ENCODE measurements at places on chromosomes 1 and 21.

DNA sequence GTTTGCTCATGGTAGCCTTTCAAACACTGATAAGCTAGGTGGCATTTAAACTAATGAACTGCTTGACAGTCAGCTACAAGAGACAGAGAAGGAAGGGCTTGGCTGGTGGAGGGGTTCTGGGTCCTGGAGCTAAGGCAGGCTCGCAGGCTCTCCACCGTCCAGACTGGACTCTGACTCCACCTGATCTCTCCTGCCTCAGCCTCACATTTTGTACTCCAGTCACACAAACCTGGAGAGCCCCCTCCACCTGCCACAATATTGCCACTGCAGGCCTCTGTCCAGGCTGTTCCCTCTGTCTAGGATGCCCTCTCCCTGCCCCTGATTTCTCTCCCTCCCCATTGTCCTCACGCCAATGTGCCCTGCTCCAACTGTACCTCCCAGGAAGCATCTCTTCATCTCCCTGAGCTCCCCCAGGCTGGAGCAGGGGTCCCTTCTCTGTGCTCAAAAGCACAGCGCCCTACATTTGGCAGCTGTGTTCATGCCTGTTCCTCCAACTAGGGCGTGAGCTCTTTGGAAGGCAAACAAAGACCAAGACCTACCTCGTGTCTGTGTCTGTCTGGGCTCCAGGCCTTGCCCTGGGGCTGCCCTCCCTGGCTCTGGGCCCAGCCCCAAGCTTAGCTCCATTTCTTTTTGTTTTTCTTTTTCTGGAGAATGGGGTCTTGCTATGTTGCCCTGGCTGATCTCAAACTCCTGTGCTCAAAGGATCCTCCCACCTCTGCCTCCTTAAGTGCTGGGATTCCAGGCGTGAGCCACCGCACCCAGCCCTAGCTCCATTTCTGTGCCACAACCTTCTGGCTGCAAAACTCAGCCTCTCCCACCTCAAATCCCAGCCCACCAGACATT is 2.9 kb downstream of the TIE1 start:
- no peak for DNase-seq

- no peak for DNase-seq
Observed at GRCh38 chr1:212485913-212486618, 53.3 kb downstream of the NENF start.

- DNase-seq = no peak
Observed at GRCh38 chr1:224408294-224408590, 26.4 kb downstream of the WDR26 start.

DNA sequence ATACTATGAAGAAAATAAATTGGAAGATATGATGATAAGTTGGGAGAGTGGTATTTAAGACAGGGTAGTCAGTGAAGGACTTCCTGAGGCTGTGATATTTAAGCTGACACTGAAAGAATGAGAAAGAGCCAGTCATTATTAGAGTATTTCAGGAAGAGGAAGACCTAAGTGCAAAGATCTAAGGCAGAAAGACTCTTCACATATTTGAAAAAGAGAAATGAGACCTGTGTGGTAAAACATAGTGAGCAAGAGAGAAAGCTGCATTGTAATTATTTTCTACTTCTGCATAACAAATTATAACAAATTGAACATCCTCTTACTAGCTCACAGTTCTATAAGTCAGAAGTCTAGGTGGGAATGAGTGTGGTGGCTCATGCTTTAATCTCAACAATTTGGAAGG is 34.6 kb upstream of the DOCK7 start:
- no peak for DNase-seq

DNA sequence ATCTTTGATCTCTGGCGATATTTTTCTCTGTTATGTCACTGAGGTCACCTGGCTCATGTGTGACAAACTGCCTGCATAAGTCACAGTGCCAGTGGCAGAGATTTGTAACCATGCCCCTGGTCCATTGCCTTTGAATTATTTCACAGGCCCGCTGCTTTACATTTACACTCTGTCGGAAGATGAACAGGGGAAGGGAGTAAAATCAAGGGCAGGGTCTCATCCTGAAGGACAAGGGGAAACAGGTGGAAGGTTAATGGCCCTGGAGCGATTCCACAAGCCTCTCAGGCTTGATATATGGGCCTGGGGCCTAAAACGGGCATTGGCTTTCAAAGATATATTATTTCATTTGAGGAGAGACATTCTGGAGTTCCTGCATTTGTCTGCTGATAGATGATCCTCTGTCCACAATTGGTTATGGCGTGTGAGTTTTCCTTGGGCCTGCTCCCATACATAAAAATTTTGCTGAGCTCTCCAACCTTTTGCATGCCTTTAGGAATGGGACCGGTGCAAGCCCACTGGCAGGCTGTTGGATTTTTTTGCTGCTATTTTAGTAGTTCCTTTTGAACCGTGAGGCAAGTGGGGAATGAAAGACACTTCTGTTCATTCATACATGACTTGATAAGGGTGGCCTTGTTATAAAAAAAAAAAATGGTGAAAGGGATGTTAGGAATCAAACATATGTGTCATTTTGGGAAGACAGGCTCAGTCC is 51.9 kb downstream of the NR5A2 start:
- no peak for DNase-seq

DNA sequence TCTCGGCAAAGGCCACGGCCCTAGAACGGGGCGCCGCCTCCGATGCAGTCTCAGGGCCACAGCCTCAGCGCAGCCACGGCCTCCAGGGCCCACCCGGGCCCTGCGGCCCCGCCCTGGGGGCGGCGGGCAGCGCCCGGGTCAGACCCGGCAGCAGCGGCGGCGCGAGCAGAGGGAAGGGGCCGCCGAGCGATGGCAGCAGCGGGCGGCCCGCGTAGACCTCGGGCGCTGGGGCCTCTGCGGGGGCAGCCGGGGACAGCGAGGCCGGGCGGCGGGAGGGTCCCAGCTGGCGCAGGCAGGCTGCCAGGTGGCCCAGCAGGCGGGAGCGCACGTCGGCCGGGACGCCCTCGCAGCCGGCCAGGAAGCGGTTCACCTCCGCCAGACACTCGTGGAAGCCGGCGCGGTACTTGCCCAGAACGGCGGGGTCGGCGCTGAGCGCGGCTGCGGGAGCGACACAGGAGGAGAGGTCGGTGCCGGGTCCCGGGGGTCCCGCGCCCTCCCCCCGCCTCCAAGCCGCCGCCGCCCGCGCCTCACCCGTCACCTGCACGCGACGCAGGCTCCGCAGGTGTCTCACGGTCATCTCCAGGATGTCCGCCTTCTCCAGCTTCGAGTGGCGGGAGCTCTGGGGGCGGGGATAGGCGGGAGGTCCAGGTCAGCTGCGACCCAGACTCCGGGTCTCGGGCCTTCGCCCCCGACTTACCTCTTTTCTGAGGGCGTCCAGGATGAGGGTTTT is 737 bp downstream of the HES4 start:
- no peak for DNase-seq

GRCh38 chr1:163357378-163357777 is 35.6 kb downstream of the NUF2 start:
- DNase-seq = no peak

GRCh38 chr1:218361298-218362065 is 16.3 kb downstream of the TGFB2 start:
- no peak for DNase-seq

- DNase-seq = no peak
Observed at GRCh38 chr1:185144233-185144632, 12.5 kb downstream of the TRMT1L start.

DNA sequence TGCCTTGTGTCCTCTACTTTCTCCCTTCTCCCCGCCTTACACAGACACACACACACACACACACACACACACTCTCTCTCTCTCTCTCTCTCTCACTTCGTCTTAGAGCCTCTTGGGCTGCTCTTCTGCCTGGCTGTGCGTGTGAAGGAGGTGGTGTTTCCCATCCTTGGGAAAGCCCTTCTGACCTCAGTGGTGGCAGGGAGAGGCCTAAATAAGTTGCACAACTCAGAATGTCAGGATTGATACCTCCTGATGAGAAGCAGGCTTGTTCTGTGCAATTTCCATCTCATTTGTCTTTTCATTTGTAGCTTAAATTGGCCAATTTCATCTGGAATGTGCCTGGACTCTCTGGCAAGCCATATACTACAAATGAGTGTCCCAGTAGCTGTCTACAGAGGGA is 25.0 kb downstream of the LRRN2 start:
- DNase-seq = no peak

DNA sequence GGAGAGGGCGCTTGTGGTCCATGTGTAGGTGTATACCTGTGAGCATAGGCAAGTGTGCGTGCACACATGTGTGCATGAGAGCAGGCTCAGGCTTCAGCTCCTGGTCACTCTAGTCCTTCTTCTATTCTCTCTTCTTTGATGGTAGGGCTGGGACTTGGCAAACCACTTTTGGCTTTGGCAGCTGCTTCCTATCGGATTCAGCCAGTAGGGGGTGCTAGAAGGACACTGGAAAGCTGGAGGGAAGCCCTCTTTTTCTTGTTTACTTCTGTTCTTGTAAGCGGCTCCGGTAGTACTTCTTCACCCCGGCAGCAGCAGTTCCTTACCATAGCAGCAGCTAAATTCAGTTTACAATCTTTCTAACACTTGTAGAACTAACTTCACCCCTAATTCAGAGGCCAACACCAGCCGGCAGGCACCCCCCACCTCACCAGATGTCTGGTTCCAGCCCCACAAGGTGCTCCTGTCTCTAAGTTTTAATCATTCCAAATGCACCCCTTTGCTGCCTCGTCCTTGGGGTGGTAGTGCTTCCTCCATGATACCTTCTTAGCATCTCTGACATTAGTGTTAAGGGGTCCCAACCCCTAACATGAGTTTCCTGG is 25.1 kb downstream of the NENF start:
- peak; percentile 45 for DNase-seq

GRCh38 chr1:42747125-42747524 is 7.1 kb upstream of the CLDN19 start:
- peak; percentile 41 for DNase-seq

DNA sequence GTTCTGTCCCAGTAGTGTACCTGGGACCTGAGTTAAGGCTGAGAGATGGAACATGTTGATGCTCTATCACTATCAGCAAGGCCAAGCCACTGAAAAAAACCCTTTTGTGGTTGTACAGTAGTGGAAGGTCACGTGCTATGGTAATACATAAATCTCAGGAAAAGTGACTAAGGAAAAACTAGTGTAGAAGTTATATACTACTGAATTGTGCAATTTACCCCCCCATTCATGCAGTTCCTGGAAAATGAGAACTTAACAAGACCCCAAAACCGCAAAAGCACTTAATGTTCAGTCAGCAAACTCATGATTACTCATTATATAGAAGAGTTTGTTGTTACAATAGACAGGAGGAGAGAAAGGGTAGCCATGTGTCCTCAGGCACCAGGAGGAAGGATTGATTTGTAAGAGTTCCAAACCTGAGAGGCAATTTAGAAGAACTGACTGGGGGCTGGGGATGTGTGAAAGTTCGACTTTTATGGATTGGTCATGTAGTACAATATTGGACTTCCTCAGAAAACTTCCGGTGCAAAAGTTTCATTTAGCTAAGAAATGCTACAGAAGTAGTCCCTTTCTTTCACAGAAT is 91.6 kb downstream of the RGL1 start:
- no peak for DNase-seq

DNA sequence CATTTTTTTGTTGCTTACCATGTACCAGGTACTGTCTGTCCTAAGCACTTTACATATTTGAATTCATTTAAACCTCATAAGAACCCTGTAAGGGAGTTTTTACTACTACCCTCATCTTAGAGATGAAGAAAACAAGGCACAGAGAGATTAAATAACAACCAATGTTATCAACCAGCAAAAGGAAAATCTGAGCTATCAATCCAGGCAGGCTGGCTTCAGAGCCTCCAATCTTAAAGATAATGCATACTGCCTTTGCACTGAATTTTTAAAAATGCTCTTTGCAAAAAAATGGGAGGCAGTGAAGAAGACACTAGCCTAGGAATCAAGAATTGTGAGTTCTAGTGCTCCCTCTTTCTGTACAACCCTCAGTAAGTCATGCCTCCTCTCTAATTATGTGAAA is 18.7 kb downstream of the NDC1 start:
- no peak for DNase-seq

GRCh38 chr1:230807561-230808280 is 60.5 kb downstream of the CAPN9 start:
- DNase-seq = no peak

GRCh38 chr1:237911911-237912310 is 21.2 kb upstream of the ZP4 start:
- no peak for DNase-seq

DNA sequence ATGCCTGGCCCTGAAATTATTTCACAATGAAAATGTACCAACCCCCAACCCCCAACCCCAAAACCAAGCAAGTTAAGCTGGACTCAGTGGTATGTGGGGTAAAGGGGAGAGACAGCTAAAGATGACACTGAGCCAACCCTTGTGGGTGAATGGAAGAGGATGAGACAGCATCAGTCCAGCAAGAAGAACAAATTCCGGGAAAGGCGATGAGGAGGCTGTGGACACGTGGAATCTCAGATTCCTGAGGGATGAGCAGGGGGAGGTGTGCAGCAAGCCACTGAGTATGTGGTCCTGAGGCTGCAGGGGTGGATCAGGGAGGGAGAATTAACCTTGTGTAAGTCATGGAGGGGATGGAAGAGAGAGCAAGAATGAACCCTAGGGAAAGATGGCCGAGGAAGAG is 14.4 kb upstream of the ZNF362 start:
- no peak for DNase-seq

GRCh38 chr1:65210325-65210724 is 62.3 kb downstream of the AK4 start:
- DNase-seq = no peak

- no peak for DNase-seq
Observed at GRCh38 chr1:201217146-201217545, 26.5 kb downstream of the IGFN1 start.

DNA sequence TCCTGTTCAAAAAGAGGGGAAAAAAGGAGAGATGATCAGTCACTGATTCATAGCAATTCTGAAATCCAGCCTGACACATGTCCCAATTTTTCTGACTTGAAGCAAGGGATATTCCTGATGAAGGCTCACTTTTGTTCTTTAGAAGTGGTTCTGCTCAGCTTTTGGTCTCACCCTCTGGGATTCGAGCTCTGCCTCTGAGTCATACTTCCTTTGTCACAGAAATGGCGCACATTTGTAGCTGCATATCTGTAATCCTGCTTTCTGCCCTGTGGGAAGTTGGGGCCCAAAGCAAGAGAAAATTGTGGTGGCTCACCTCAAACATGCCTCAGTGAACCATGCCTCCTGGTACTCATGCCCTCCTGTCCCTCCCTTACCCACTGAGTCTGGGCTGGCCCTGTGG is 22.3 kb upstream of the FAM78B start:
- DNase-seq = no peak

DNA sequence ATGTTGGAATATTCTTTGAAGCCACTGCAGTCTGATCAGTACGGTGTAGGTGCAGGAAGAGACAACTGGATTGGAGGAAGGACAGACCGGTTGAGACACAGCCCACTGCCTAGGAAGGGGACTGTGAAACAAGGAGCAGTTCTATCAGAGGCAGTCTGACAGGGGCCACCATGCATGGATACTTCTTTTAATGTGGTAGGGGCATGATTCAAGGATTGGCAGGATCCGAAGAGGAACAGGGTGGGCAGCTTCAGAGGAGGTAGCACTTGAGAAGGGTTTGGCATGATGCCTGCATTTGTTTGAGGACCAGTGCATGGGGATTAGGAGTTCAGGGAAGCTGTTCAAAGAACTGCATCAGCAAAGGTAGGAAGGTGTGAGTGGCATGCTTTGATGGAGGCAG is 167.9 kb downstream of the DYRK1A start:
- DNase-seq = no peak

GRCh38 chr1:20684050-20684620 is 23.0 kb upstream of the DDOST start:
- no peak for DNase-seq

- no peak for DNase-seq
Observed at GRCh38 chr21:36858320-36858957, 108.0 kb downstream of the HLCS start.

All from activated gamma-delta T cell treated with Interleukin-2 at 50 U/mL for 16 hours (primary cell).